Pancreas (tissue), 10 donors: ENCODE measurements at places on chromosomes 4 and X. TPM values are rescaled to one million over a fixed set of nuclear protein-coding genes. Genes with fewer than 3 reads are reported as not detected.

CTAG1A gene
- not detected for total RNA-seq

FAM149A gene
- 19.9 TPM for total RNA-seq

CTAG2 gene
- total RNA-seq: not detected

HSFX3 gene
- total RNA-seq: not detected
